ENCODE measurements at places on chromosomes 4 and X.

DNA sequence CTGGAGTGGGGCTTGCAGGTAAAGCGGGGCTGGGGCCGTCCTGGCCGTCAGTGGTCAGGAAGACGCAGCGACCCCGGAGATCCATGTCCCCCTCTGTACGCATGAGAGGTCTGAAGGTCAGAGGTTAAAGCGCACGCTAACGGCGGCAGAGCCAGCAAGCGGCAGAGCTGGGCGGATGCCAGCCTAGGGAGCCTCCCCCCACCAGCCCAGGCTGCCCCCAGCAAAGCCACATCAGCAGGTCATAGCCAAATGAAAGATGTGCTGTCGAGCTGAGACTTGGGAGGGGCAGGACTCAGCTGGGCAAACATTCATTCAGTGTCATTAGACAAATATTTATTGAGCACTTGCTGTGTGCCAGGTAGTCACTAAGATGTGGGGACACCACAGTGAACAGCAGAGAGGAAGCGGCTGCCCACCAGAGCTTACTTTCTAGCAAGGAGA is 593 bp upstream of the JAKMIP1 start:
- no peak for DNase-seq

- DNase-seq = no peak
Observed at GRCh38 chrX:14406225-14406624, 123.1 kb upstream of the GLRA2 start.

GRCh38 chr4:123232439-123232838 is 164.2 kb upstream of the SPRY1 start:
- no peak for DNase-seq

DNA sequence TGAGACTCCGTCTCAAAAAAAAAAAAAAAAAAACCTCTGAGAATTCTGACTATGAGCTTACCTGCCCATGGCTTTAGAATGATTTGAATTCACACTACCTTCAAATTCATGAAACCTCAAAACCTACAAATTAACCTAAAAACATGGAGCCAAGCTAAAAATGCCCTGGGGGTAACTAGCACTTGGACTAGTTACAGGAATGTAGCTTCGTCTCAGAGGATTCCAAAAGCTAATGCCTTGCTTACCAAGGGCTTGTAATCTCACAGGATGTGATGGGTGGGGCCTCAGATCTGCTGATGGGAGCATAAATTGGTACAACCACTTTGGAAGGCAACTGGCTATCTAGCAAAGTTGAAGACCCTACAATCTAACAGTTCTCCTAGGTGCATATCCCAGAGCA is 79.4 kb upstream of the SPRY1 start:
- no peak for DNase-seq

DNA sequence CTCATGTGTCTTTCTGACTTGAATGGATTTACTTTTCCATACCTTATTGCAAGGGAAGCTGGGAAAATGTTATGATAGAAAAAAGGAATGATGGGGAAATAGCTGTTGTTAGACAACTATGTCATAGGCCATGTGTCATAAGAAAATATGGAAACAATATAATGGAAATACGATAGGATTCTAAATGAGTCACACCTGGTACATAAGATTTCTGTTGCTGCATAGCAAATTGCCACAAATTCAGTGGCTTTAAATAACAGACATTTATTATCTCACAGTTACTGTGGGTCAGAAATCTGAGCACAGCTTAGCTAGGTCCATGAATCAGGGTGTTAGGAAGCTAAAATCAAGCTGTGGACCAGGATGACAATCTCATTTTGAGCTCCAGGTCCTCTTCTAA is 44.6 kb upstream of the ANKRD50 start:
- no peak for DNase-seq

DNA sequence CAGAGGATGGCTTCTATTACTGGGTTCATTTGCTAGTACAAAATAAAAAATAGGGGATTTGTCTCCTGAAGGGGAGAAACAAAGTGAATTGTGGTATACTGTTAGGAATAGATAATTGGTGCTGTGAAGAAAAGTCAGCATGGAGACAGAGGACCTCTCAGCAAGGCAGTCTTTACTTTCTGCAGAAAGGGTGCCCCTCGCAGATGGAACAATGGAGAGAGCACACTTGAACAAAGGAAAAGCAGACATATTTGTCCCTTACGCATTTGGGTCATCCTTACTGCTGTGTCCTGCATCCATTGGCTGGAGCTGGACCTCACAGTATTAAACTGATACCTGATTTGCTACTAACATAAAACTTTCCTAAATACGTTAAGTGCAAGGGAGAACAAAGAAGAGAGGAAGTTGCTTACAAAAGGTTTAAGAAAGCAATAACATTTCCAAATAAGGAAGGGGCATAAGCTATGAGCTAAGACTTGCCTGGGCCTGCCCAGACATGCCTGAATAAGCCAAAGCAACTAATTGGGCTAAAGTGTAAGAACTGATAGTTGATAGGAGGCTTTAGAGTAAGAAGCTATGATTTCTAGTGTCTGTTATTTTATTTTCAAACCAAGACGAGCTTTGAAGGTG is 83.8 kb downstream of the CCKAR start:
- no peak for DNase-seq

GRCh38 chr4:2497931-2498330 is 29.0 kb downstream of the RNF4 start:
- DNase-seq = no peak

DNA sequence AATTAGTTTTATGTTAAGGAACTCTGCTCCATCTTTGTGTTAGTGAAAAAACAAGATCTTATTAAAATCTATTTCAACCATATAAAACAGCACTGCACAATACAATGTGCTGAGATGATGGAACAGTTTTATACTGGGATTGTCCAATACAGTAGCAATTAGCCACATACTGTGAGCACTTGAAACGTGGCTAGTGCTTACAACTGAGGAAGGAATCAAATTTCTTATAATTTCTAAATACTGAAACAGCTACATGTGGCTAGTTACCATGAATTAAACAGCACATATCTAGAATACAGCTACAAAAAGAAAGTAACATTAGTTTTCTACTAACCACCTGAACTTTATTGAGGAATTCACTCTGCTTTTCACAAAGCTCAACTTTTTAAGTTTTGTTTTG is 14.7 kb downstream of the NFXL1 start:
- DNase-seq = no peak

DNA sequence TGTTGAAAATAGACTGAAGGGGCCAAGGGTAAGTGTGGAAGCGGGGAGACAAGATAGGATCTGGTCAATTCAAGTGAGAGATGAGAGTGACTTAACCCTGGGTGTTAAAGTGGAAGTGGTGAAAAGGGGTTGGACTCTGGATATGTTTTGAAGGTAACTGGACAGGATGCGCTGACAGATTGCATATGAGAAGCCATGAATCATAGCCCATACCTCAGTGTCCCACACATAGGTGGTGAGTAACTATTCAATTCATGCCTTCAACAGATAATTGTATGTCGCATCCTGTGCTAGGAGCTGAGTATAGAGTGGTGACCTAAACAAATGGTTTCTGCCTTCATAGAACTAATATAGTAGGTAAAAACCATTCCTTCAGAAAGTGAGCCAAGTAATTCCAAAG is 76.7 kb downstream of the KLHL34 start:
- DNase-seq = no peak

DNA sequence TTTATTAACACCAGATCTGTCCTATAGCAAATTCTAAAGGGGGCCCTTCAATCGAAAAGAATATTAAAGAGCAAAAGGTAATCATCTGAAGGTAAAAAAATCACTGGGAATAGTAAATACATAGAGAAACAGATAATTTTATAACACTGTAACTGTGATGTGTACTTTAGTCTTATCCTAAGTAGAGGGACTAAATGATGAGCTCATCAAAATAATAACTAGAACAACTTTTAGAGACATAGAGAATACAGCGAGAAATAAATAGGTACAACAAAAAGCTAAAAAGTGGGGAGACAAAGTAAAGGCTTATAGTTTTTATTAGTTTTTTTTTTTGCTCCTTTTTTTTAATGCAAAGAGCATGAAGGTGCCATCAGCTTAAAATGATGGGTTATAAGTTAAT is 17.3 kb upstream of the CT83 start:
- DNase-seq = no peak

DNA sequence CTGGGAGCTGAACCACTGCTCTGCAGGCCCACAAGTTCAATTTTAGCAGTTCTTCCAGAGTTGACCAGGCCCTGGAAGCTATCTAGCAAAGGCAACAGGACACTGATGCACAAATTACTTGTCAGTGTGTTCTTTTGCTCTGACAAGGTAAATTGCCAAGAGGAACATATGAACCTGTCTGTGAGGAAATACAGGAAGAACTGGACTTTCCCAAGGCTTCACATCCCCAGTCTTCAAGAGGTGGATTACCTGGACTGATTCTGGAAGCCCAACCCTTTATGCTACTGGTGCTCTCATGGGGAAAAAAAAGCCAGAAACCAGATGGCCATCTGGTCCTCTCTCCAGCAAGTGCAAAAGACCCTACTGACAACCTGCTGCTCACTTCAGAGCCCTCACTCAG is 1.9 kb upstream of the TMEM185A start:
- DNase-seq = no peak

DNA sequence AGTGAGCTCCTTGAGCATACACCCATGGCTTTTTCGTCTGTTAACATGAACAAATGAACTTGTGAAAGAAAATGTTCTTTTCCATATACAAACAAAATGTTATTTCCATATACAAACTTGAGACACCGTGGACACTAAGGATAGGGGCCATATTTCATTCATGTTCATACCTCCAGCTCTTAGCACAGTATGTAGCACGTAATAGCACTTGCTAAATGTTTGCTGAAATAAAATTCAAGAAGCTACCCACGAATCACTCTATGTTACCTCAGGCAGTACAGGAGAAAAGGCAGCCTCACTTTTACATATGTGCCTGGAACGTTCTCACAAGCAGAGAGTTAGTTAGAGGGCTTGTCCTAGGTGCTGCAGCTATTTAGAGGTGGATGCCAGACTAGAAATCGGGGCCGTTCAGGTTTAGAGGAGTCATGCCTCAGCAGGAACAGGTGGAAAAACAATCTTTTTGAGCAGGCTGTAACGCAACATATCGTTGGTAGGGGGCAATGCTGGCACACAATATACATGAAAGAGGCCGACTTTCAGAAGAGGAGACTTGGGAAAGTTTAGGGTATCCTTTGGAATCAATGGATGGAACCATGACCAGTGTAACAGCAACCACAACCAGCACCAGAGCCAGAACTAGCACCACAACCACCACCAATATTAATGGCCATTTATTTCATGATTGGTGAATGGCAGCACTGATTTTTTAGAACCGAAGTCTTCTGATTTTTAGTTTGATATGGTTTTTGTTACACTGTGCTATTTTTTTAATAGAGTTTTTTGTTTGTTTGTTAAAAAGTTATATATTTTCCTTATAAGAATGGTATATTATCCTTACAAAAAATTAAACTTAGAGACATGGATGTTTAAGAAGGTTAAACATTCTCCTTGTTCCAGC is 14.8 kb upstream of the PAQR3 start:
- DNase-seq = peak; percentile 7

DNA sequence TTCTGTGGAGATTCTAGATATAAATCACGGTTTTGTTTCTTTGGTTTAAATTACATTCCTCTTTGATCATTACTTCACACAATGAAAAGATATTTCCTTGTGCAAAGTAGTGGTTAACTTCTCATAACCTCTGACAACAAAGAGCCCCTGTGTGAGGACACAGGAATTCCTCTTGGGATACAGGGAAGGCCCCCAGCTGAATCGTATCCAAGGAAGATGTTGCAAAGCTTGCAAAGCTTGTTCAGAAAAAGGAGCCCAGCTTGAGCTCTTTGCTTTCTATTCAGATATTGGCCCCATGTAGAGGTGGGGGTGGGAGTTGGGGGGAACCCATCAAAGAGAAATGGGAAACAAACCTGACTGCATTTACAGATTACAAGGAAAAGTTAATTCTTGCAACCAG is 145.7 kb downstream of the RELL1 start:
- DNase-seq = no peak

GRCh38 chr4:12691168-12691567 is 793.0 kb downstream of the RAB28 start:
- DNase-seq = no peak

- no peak for DNase-seq
Observed at GRCh38 chrX:110665223-110666002, 130.2 kb downstream of the CHRDL1 start.

DNA sequence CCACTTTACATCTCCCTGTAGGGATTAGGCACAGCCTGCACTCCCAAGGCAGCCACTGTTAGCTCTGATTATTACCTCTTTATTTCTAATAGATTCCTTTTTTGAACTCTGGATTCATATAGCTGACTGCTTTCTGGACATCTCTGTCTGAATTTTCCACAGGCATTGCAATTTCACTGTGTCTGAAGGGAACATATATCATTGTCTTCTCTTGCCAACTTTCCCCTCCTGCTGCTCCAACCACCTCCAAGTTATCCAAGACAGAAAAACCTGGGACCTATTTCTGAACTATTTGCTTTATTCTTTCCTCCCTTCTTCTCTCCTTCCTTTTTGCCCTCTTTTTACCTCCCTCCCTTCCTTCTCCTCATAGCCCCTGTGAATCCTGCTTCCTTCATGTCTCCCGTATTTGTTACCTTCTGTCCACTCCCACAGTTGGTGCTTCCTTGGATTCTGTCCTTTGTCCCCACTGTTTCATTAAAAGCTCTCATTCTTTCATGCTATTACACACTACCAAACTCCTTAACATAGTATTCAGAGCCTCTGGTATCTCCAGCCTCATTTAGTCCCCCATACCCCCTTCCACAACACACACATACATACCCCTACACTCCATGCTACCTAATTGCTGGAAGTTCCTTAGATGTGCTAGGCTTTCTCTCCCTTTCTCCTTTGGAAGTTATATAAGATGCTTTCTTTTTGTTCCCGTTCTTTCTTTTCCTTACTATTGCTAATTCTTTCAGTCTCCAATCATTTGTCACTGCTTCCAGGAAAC is 34.7 kb downstream of the FGF2 start:
- no peak for DNase-seq

DNA sequence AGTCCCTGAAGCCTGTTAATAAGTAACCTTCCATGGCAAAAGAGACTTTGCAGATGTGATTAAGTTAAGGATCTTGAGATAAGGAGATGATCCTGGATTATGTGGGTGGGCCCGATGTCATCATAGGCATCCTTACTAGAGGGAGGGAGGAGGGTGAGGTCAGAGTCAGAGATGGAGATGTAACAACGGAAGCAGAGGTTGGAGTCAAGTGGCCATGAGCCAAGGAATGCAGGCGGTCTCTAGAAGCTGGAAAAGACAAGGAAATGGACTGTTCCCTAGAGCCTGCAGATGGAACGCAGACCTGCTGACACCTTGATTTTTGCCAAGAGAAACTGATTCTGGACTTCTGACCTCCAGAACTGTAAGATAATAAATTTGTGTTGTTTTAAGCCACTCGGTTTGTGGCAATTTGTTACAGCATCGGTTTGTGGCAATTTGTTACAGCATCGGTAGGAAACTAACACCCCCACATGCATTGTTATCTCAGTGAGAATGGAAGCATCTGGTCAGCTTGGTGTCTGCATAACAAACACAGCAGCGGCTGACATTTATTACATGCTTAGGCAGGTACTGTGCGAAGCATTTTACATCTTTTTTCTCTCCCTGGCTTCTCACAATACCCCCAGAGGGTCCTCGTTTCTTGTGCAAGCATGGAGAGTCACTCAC is 55.6 kb downstream of the CLDN34 start:
- no peak for DNase-seq
